Activated effector memory CD4-positive, alpha-beta T cell treated with Interleukin-2 at 50 U/mL for 16 hours (primary cell): ENCODE measurements at places on chromosomes 13 and 19.

DNA sequence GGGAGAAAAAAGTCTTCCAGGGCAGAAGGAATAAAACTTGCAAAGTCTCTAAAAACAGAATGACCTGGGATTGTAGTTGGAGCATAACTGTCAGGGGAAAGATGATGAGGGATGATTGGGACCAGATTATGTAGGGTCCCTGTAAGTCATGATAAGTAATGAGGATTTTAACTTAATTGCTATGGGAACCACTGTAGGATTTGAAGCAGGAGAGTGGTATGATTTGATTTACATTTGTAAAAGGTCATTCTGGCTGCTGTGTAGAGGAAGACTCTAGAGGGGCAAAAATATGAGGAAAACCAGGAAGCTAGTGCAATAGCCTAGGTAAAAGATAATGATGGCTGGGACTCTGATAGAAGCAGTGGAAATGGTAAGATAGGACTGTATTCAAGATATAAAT, 900.2 kb downstream of the DIAPH3 start:
- no peak for DNase-seq

GRCh38 chr13:105276571-105276970, 1258.9 kb downstream of the EFNB2 start:
- DNase-seq, result no peak

DNA sequence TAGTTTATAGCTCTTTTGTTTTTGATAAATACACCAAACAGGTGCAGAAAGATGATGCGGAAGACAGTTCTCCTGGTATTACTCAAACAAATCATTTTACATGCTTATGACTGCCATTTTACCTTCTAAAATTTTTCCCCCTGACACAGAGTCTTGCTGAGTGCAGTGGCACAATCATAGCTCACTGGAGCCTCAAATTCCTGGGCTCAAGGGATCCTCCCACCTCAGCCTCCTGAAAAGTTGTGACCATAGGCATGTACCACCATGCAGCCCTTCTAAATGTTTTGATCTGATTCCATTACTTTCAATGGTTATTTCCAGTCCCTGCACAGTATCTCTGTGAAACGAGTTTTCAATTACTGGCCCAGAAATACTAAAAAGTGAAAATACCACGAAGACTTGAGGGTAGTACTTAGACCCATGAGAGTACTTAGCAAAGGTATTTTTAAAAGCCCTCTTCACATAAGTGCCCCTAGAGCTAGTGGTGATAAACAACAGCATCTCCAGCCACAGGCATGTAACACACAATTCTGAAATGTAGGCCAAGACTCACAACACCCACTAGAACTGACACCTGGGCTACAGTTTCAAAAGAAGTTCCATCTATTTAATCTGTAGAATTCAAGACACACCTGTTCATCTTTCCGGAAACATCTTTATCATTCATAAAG, 11.3 kb downstream of the HSPH1 start:
- no peak for DNase-seq

- DNase-seq, result no peak
Measured at GRCh38 chr13:91955546-91956355, 557.3 kb downstream of the GPC5 start.
